A549 treated with CpdA at 1 μM for 4 hours (cell line): ENCODE measurements at places on chromosomes 1 and 21. TPM values are rescaled to one million over a fixed set of nuclear protein-coding genes. Genes with fewer than 3 reads are reported as not detected.

Gene VHLL
- not detected in 5 replicates for total RNA-seq

Gene FAM163A
- total RNA-seq = not detected in 5 replicates

Gene GJA8
- total RNA-seq = not detected in 5 replicates

Gene CCDC30
- total RNA-seq = 0.21 to 0.92 TPM (median 0.65 TPM) in 5 replicates

Gene AMY1A
- not detected in 5 replicates for total RNA-seq

Gene OR14K1
- total RNA-seq = not detected in 5 replicates

Gene PPP2R5A
- total RNA-seq = 22.1 to 25.3 TPM (median 23.8 TPM) in 5 replicates

Gene C1QB
- total RNA-seq = not detected in 5 replicates

Gene CNIH3
- 0.24 to 0.59 TPM (median 0.37 TPM) in 5 replicates for total RNA-seq

Gene C1orf122
- total RNA-seq = 31.0 to 60.3 TPM (median 56.3 TPM) in 5 replicates

Gene COL6A2
- total RNA-seq = 14.1 to 18.0 TPM (median 14.9 TPM) in 5 replicates

Gene NHLH2
- total RNA-seq = not detected in 5 replicates

Gene BGLAP
- 0.27 to 1.2 TPM (median 0.44 TPM) in 4 of 5 replicates, not detected in the other for total RNA-seq

Gene LCE1A
- not detected in 5 replicates for total RNA-seq

Gene CFHR2
- not detected in 5 replicates for total RNA-seq

Gene ITLN2
- total RNA-seq = 0.16 TPM in 1 of 5 replicates, not detected in the others

Gene PLA2G2D
- 0.03 TPM in 1 of 5 replicates, not detected in the others for total RNA-seq

Gene FAM151A
- total RNA-seq = not detected in 5 replicates

Gene DMBX1
- 0.61 to 1.5 TPM (median 0.82 TPM) in 5 replicates for total RNA-seq

Gene CENPF
- total RNA-seq = 75.8 to 111 TPM (median 81.2 TPM) in 5 replicates

Gene CFAP74
- total RNA-seq = 0.01 TPM in 1 of 5 replicates, not detected in the others

Gene ZSWIM5
- 0.45 to 0.87 TPM (median 0.58 TPM) in 5 replicates for total RNA-seq

Gene DISP3
- 0.24 to 0.55 TPM (median 0.28 TPM) in 5 replicates for total RNA-seq

Gene SAMD11
- total RNA-seq = 14.4 to 35.3 TPM (median 31.0 TPM) in 5 replicates

Gene ATP1A4
- total RNA-seq = not detected in 5 replicates

Gene FNDC5
- total RNA-seq = 0.47 to 0.71 TPM (median 0.54 TPM) in 5 replicates

Gene CLCNKB
- 0.03 to 0.09 TPM in 2 of 5 replicates, not detected in the others for total RNA-seq

Gene SYNC
- total RNA-seq = 7.7 to 16.2 TPM (median 10.3 TPM) in 5 replicates

Gene CCDC18
- 4.6 to 7.6 TPM (median 6.9 TPM) in 5 replicates for total RNA-seq

Gene ZYG11B
- total RNA-seq = 3.4 to 5.3 TPM (median 4.4 TPM) in 5 replicates

Gene PGM1
- total RNA-seq = 34.1 to 39.2 TPM (median 38.7 TPM) in 5 replicates

Gene BATF3
- total RNA-seq = 20.8 to 32.0 TPM (median 31.4 TPM) in 5 replicates

Gene PRAMEF33
- not detected in 5 replicates for total RNA-seq

Gene PYHIN1
- total RNA-seq = not detected in 5 replicates

Gene PAX7
- total RNA-seq = 0.36 to 0.50 TPM (median 0.47 TPM) in 5 replicates

Gene C1QA
- not detected in 5 replicates for total RNA-seq

Gene RSPO1
- 0.09 to 0.13 TPM (median 0.10 TPM) in 4 of 5 replicates, not detected in the other for total RNA-seq

Gene WLS
- total RNA-seq = 18.2 to 25.0 TPM (median 19.4 TPM) in 5 replicates

Gene VWA1
- total RNA-seq = 4.8 to 15.8 TPM (median 14.9 TPM) in 5 replicates

Gene MNDA
- not detected in 5 replicates for total RNA-seq

Gene CELA3A
- not detected in 5 replicates for total RNA-seq

Gene NR5A2
- total RNA-seq = 6.2 to 8.4 TPM (median 6.5 TPM) in 5 replicates

Gene SMCP
- not detected in 5 replicates for total RNA-seq

Gene SLC22A15
- total RNA-seq = 0.49 to 0.73 TPM (median 0.61 TPM) in 5 replicates

Gene OVAAL
- 0.05 to 0.19 TPM in 2 of 5 replicates, not detected in the others for total RNA-seq

Gene NID1
- total RNA-seq = 4.9 to 9.2 TPM (median 7.1 TPM) in 5 replicates

Gene IFI44L
- 0.03 to 0.34 TPM (median 0.10 TPM) in 3 of 5 replicates, not detected in the others for total RNA-seq

Gene FCRL6
- not detected in 5 replicates for total RNA-seq

Gene TMEM52
- 0.36 to 1.5 TPM (median 0.83 TPM) in 5 replicates for total RNA-seq

Gene UBE2J2
- total RNA-seq = 30.6 to 52.7 TPM (median 46.6 TPM) in 5 replicates

Gene FDPS
- total RNA-seq = 159 to 171 TPM (median 162 TPM) in 5 replicates

Gene MATN1
- 0.05 to 0.25 TPM (median 0.07 TPM) in 4 of 5 replicates, not detected in the other for total RNA-seq

Gene SPEN
- total RNA-seq = 37.9 to 39.8 TPM (median 39.2 TPM) in 5 replicates
